ENCODE measurements at places on chromosomes 6 and 20.

DNA sequence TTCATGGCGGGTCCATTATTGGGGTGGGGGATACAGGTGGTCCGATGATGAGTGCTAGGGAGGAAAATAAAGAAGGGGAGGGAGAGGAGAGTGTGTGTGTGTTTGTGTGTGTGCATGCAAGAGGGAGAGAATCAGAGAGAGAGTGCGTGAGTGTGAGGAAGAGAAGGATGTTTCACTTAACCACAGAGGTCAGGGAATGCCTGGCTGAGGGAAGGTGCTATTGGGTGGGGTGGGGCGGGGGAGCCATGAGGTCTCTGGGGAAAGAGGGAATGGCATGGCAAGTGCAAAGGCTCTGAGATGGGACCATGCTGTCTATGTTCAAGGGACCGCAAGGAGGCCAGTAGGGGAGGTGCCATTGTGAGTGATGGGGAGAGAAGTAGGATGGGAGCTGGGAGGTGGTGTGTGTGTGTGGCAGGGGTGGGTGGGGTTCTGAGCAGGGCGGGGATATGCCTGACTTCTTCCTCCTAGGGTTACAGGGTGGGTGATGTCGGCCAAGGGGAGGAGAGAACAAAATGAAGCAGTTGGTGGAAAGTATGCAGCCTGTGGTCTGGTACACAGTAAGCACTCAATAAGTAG lies 23.0 kb downstream of the CEBPB start:
- DNase-seq = no peak

DNA sequence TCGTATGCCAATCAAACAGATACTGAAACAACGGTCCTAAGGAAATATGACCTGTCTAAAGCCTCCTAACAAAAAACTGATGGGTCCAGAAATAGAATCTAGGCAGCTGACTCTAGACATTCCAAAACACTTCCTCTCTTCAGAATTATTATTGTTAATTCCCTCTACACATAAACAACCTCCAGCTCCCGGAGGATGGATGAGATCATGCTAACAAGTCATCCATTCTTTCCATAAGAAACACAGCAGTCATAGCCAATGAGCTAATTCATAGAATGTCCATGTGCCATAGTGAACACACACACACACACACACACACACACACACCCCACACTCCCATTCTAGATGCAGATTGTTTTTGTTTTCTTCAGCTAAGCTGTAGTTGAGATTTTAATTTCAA lies 44.3 kb downstream of the HDGFL1 start:
- no peak for DNase-seq

DNA sequence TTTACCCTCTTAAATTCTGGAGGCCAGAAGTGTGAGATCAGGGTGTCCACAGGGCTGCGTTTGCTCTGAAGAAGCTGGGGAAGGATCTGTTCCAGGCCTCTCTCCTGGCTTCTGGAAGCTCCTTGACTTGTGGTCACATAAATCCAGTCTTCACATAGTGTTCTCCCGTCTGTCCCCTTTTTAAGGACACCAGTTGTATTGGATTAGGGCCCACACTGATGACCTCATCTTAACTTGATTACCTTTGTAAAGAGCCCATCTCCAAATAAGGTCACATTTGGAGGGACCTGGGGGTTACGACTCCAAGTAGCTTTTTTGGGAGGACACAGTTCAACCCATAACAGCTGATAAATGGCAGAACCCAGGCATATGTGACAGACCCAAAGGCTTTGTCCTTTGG lies 20.0 kb upstream of the WFDC2 start:
- DNase-seq = no peak

DNA sequence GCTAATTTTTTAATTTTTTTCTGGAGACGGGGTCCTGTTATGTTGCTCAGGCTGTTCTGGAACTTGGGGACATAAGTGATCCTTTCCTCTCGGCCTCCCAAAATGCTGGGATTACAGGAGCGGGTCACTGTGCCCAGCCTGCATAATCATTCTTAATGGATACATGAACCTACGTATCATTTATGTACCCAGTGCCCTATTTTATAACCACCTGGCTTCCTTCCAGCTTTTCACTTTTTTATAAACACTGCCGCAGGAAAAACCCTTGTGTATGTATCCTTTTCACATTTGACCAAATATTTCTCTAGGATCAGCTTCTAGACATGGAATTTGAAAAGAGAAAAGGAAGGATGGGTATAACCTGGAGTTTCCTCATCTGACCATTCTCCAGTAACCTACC lies 85.6 kb upstream of the RIN2 start:
- no peak for DNase-seq

- DNase-seq = no peak
These were observed 304.9 kb downstream of the CDH26 start for GRCh38 chr20:60262967-60263603.

DNA sequence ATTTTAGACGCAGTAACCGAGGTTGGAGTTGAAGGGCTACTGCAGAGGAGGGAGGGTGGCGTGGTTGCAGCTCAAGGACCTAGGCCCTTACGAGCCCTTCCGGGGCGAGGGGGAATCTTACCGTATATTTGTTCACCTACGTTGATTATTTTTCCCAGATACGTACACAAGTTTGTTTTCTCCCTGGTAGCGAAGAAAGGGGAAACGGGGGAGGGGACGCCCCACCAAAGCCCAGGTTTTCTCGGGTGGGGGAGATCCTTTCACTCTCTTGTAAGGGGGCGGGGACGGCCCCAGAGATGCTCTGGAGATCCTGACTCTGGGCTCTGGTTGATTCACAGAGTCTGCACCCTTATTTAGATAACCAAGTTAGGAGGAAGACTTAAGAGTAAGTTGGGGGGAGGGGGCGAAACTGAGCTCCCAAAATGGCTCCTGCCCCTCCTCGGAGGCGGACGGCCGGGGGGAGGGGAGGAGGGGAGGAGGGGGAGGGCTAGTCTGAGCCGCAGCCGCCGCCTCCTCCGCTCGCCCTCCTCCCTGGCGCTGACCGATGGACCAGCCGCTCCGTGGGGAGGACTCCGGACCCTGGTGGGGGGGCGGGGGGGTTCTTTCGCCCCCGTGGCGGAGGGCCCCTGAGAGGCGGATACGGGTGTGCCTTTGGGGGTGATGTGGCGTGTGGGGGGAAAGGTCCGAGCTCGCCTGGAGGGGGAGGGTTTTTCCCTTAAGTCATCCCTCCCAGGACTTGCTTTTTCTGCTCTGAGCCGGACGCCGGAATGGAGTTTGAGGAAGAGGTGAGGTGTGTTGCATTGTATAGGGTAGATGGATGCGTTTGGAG lies 2.2 kb downstream of the BRD2 start:
- peak; percentile 23 for DNase-seq

- no peak for DNase-seq
These were observed 137.7 kb upstream of the HDDC2 start for GRCh38 chr6:125439512-125439911.

- no peak for DNase-seq
These were observed 130.1 kb downstream of the BCAS1 start for GRCh38 chr20:53940360-53940702.

- no peak for DNase-seq
These were observed 9.0 kb upstream of the TSHZ2 start for GRCh38 chr20:52963131-52963530.

GRCh38 chr6:17932330-17932852 lies 55.0 kb downstream of the KIF13A start:
- no peak for DNase-seq

DNA sequence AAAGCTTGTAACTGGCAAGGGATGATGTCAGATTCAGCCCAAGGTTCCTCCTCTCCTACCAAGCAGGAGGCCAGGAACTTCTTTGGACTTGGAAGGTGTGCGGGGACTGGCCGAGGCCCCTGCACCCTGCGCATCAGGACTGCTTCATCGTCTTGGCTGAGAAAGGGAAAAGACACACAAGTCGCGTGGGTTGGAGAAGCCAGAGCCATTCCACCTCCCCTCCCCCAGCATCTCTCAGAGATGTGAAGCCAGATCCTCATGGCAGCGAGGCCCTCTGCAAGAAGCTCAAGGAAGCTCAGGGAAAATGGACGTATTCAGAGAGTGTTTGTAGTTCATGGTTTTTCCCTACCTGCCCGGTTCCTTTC lies 14.4 kb downstream of the TNFAIP3 start:
- no peak for DNase-seq

GRCh38 chr6:105898286-105898685 lies 187.8 kb upstream of the PRDM1 start:
- DNase-seq = no peak

DNA sequence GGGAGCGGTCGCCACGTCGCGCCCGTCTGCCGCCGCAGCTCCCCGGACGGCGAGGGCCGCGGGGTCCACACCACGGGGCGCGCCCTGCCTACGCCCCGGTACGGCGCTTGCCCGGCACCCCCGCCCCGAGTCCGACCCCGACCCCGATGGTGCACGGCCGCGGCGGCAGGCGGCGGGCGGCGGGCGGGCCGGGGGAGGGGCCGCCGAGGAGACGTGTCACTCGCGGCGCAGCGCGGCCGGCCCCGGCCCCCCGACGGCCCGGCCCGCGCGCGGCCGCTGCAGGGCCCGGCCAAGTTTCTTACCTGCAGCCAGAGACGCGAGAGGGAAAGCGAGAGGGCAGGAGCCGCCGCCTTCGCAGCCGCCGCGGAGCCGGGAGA lies 328 bp downstream of the RRBP1 start:
- DNase-seq = no peak

- no peak for DNase-seq
These were observed 15.4 kb downstream of the LINC00237 start for GRCh38 chr20:21090721-21091120.

GRCh38 chr6:158233214-158233795 lies 65.2 kb downstream of the GTF2H5 start:
- DNase-seq = no peak

- DNase-seq = no peak
These were observed 1.5 kb downstream of the FAM50B start for GRCh38 chr6:3850451-3851203.

- DNase-seq = no peak
These were observed 896 bp upstream of the RNASET2 start for GRCh38 chr6:166957087-166957804.

DNA sequence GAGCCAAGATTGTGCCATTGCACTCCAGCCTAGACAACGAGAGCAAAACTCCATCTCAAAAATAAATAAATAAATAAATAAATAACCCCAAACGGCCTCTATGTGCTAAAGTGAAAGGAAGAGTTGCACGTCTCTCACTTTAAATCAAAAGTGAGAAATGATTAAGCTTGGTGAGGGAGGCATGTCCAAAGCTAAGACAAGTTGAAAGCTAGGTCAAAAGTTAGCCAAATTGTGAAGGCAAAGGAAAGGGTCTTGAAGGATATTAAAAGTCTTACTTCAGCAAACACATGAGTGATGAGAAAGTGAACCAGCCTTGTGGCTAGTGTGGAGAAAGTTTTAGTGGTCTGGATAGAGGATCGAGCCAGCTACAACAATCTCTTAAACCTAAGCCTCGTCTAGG lies 14.3 kb downstream of the ZBP1 start:
- DNase-seq = no peak

Measured in NCI-H1694 treated with DMSO at 0.1 percent for 48 hours (cell line).